Activated CD4-positive, alpha-beta T cell treated with anti-CD3 and anti-CD28 coated beads for 36 hours (primary cell): ENCODE measurements at places on chromosomes 2 and 18.

DNA sequence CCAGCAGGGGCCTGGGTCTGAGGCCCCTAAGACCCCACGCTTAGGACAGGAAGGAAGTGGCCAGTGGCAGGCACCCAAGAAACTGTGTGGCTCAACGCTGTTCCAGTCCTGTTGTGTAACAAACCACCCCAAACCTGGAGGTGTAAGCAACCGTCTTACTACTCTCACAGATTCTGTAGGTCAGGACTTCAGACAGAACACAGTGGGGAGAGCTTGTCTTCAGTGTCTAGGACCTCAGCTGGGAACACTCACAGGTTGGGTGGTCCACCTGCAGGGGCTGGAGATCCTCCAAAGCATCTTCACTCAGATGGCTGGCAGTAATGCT is 123.0 kb downstream of the KLHL29 start:
- no peak overlapping the region for H3K27ac ChIP-seq
- no peaks in the 10 kb centered on the region for H3K27me3 ChIP-seq
- H3K4me3 ChIP-seq, result no peak overlapping the region
- no peaks in the 10 kb centered on the region for H3K4me1 ChIP-seq
- H3K36me3 ChIP-seq, result no peaks in the 10 kb centered on the region

- no peak overlapping the region for H3K4me3 ChIP-seq
- H3K36me3 ChIP-seq, result no peaks in the 10 kb centered on the region
- H3K27ac ChIP-seq, result no peak overlapping the region
- no peak for DNase-seq
- H3K27me3 ChIP-seq, result peaks cover under 1% of the 10 kb centered on the region
- H3K4me1 ChIP-seq, result no peaks in the 10 kb centered on the region
Measured at GRCh38 chr18:6370410-6370809, 44.3 kb downstream of the L3MBTL4 start.

DNA sequence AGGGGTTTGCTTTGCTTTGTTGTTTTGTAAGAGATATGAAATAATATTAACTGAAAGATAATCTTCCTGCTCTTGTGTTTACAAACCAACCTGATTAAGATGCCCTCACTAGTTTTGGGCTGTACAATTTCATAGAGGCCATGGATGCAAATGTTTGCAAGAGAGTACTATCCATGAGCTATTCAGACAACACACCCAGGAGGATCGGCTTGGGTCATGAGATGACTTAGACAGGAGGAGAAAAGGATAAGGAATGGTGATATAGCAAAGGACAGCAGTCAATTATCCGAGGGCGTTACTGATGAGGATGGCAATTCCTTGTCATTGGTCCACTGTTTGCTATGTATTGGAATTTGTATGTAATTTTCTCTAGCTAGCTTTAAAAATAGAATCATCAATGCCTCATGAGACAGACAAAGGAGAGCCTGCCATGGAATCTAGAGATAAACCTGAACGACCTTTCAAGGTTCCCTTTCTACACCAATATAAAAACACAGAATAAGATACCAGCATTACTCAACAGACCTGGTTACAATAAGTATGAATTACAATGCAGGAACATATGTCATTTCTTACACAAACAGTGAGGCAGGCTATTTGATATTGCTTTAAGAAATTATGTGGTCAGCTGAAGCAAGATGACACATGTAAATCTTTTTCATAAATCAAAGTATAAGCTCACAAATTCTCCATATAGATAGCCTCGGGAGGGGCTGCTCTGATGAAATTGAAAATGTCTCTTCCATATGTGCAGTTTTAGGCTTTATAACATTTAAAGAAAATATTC is 54.4 kb upstream of the SOS1 start:
- H3K36me3 ChIP-seq, result no peaks in the 10 kb centered on the region
- no peak overlapping the region for H3K27ac ChIP-seq
- H3K27me3 ChIP-seq, result no peaks in the 10 kb centered on the region
- H3K4me1 ChIP-seq, result no peaks in the 10 kb centered on the region

DNA sequence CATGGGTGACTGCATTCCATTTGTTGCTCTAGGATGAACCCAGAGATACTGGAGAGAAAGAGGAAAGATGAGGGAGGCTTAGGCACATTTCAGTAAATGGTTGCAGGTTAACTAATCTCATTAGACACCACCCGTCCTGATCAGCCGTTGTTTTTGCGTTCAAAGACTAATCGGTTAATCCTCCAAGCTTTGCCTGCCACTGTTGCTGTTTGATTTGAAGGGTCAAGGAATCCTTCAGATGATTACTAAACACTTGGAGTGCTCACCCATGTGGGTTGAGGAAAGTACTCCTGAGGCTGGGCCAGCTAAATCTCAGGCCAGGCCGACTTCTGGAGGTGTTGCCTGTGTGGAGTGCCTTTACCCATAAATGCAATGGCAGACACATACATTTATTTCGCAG is 8.6 kb downstream of the SH3RF3 start:
- H3K36me3 ChIP-seq, result no peaks in the 10 kb centered on the region
- no peak for DNase-seq

GRCh38 chr18:22742409-22742808 is 190.7 kb upstream of the RBBP8 start:
- H3K27me3 ChIP-seq, result peaks cover 9% of the 10 kb centered on the region
- no peak for DNase-seq
- no peaks in the 10 kb centered on the region for H3K36me3 ChIP-seq
- H3K4me3 ChIP-seq, result no peak overlapping the region
- no peaks in the 10 kb centered on the region for H3K4me1 ChIP-seq
- H3K27ac ChIP-seq, result no peak overlapping the region

GRCh38 chr2:42342795-42343241 is 18.2 kb downstream of the COX7A2L start:
- peaks cover 56% of the 10 kb centered on the region for H3K36me3 ChIP-seq
- DNase-seq, result no peak
- no peaks in the 10 kb centered on the region for H3K27me3 ChIP-seq
- peaks cover 19% of the 10 kb centered on the region for H3K4me1 ChIP-seq

GRCh38 chr2:146814971-146815370 is 1029.9 kb upstream of the ACVR2A start:
- H3K27me3 ChIP-seq, result no peaks in the 10 kb centered on the region
- H3K36me3 ChIP-seq, result no peaks in the 10 kb centered on the region
- H3K4me3 ChIP-seq, result no peak overlapping the region
- H3K27ac ChIP-seq, result no peak overlapping the region
- no peaks in the 10 kb centered on the region for H3K4me1 ChIP-seq
- no peak for DNase-seq
